Stimulated activated CD8-positive, alpha-beta memory T cell treated with anti-CD3 and anti-CD28 coated beads, Interleukin-15, amount 100 ng/mL, for 48 hours (primary cell): ENCODE measurements at places on chromosomes 12 and 14.

DNA sequence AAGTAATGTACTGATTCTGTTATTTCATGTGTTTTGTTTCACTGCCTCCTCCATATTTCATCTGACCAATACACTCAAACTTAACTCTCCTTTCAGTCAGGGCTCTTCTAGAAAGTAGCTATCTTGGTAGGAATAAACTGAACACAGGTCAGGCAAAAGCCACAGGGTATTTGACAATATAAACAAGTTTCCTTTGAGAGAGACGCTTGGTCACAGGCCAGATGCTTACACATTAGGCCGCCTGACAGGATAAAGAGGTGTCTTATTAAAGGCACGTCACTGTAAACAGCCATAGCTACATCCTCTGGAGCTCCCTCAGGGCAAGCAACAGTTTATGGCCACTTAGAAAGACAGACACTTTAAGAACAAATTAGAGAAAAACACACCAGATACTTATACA is 607.5 kb downstream of the SLC6A15 start:
- no peak for DNase-seq

GRCh38 chr12:93502802-93503623 is 35.7 kb downstream of the MRPL42 start:
- DNase-seq, result no peak

GRCh38 chr14:40218282-40218941 is 786.2 kb upstream of the FBXO33 start:
- DNase-seq, result no peak

DNA sequence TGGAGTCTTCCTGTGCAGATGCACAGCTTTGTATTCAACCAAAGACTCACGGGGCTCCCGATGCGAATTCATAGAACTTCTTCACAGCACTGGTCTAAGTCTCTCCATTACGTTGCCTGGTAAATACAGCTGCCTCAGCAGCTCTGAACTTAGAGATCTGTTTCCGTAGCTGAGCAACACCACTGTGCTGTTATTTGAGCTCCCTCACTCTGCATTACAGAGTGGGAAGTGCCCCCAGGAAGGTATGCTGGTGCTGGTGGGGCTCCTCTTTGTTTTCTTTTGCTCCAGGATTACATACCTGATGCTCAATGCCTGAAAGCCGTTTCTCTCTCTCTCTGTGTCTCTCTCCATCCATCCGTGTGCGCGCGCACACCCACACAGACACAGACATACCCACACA is 227.5 kb upstream of the RMST start:
- no peak for DNase-seq

DNA sequence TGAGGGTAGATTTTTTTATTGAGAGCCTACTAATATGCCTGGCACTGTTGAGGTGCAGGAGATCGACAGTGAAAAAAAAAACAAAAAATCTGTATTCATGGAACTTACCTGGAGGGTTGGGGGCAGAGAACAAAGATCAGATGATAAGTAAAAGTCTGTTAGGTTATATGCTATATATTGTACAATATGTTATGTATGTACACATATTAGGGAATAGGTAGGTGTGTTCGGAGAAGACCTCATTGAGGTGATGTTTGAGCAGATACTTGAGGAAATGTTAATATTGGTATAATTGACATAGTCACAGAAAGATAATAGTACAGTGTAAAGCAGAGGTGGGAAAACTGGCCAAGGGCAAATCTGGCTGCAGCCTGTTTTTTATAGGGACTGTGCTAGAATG is 5.6 kb downstream of the ARF6 start:
- DNase-seq, result no peak

GRCh38 chr12:98260276-98260675 is 255.1 kb upstream of the TMPO start:
- no peak for DNase-seq

GRCh38 chr14:95920769-95921438 is 44.3 kb downstream of the TUNAR start:
- DNase-seq, result no peak

DNA sequence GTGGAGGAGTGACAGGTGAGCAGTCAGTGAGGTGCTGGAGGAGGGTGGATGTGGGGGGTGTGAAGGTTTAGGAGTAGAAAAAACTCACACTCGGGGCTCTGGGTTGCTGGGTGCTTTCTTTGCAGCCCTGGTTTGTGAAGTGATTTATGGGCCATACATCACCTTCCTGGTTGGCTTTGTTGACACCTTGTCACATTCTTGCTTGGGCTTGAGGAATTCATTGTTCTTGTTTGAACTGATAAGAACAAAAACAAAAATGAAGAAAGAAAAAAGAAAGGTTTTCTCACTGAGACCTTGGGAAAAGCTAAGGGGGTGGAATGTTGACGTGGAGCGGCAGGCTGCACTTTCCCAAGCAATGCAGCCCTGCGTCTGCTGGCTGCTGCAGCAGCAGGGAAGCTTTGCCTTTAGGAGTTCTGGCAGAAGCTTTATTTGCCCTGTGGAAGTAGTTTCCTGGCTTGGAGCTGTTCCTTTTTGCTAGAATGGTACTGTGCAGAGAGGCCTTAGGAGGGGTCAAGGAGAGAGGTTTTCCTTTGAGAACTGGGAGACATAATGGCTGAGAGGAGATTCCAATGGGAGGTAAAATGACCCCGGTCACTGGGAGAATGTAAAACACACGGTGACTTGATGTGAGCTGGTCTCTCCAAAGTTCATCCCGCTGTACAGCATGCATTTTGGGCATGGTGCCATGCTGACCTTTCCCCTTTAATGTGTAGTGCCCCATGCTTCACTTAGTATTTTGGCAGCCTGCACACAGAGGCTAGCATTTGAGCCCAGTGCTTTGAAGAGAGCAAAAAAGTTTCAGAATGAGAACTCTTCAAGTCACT is 52.8 kb downstream of the HMGA2 start:
- no peak for DNase-seq

GRCh38 chr12:105805730-105806399 is 332.9 kb downstream of the NUAK1 start:
- DNase-seq, result no peak

- peak; percentile 39 for DNase-seq
Observed at GRCh38 chr14:20857630-20858261, 33.4 kb upstream of the RNASE3 start.

DNA sequence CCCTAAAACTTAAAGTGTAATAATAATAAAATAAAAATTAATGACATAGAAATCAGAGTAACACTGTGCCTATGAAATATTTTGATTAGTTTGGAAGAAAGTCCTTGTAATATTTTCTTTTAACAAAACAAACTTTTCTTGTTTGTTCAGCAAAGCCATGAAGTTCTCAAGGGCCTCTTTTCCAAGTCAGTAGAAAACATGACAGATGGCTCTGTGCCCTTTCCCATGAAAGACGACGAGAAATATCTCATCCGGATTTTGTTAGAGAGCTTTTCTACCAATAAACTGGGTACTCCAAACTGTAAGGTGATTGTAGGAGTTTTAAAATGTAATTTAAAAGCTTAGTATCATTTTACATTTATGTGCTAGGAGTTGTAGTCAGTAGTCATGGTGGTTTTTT is 54.5 kb upstream of the ASPG start:
- no peak for DNase-seq

- no peak for DNase-seq
Observed at GRCh38 chr14:64095620-64096019, 198.6 kb downstream of the ESR2 start.

- DNase-seq, result no peak
Observed at GRCh38 chr12:82652071-82652470, 34.6 kb upstream of the TMTC2 start.

DNA sequence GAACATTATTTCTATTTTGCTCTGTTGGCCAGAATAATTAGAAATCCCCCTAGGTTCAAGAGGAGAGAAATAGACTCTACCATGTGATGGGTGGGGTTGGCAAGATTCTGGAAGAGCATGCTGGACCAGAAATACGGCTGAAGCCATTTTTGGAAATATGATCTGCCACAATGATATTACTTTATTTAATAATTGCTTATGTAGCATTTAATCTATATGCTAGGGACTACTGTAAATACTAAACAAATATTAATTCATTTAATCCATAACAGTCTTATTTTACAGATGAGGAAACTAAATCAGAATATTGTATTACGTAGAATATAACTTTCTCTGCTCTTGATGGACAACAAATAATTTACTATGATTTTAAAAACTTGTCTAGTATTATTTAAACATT is 193.7 kb downstream of the RAD51B start:
- no peak for DNase-seq

DNA sequence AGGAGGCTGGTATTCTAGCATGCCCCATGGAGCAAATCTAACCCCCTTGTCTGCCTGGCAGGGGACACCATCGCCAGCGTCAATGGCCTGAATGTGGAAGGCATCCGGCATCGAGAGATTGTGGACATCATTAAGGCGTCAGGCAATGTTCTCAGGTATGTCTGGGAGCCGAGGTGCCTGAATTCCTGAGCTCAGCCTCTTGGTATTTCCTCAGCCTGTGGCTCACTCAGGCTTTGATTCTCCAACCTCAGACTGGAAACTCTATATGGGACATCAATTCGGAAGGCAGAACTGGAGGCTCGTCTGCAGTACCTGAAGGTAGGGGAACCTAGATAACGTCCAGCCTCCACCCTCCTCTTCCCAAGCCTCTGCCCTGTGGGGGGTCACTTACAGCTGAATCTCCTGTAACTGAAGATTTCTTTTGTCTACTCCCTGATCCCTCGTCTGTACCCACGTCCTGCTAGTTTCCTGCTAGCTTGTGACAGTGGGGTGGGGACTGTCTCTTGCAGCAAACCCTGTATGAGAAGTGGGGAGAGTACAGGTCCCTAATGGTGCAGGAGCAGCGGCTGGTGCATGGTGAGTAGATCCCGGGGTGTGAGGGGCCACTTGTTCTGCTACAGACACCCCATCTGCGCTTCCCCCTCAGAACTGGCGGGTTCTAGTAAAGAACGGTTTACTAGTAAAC is 7.0 kb downstream of the TAMALIN start:
- no peak for DNase-seq

DNA sequence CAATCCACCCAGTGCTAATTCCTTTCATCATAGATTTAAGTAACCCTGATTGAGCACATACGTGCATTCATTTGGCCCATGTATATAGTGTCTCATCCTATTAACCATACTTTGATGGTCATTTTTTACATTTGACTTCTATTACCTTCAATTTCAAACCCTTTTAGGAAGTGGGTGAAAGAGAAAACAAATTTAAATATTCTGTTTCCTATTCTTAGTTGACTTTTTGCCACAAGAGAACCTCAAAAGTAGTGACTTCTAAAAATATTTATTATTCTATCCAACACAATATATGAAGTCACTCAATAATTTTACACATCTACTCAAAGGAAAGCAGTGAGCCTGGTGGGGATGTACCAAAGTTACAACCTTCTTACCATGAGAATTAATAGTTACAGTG is 164.9 kb downstream of the CEP128 start:
- no peak for DNase-seq

- DNase-seq, result no peak
Observed at GRCh38 chr14:104171895-104172294, 33.5 kb downstream of the KIF26A start.

GRCh38 chr14:68222154-68222553 is 402.6 kb downstream of the RAD51B start:
- no peak for DNase-seq

DNA sequence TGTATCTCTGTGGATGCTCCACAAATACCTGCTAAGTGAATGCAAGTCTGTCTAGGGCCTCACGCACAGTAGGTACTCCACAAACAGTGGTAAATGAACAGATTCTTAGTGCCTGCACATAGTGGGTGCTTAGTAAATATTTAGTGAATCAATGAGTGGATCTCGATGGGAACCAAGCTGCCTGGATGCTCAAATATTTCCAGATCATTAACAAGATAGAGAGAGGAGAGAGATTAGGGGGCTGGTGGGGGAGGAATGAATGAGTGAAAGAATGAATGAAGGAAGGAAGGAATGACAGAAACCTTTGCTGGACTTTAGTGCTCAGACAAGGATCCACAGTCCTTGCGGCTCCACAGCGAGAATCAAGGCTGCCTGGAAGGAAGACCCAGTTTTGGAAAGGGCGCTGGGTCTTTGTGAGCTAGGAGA is 118.2 kb downstream of the SCARB1 start:
- DNase-seq, result no peak

DNA sequence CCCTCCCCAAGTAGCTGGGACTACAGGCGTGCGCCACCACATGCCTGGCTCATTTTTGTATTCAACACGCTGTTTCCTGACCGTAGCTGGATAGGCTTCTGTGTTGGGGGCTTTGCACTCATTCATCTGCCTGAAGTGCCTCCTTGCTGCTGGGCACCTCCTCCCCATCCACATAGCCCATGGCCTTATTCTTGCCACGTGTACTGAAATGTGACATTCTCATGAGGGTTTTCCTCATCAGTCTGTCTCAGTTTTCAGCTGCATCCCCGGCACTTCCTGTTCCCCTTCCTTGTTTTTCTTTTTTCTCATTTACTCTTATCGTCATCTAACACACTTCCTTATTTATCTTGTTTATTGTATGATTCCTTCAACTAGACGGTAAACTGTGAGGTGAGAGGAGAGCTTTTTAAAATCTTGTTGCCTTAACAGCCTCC is 36.6 kb downstream of the RCOR1 start:
- no peak for DNase-seq

GRCh38 chr12:58819345-58819744 is 101.0 kb downstream of the LRIG3 start:
- DNase-seq, result no peak

GRCh38 chr14:64760146-64760755 is 56.0 kb downstream of the PLEKHG3 start:
- no peak for DNase-seq

- no peak for DNase-seq
Observed at GRCh38 chr12:5437182-5437583, 5.3 kb downstream of the NTF3 start.

GRCh38 chr12:53427905-53428594 is 4.4 kb downstream of the AMHR2 start:
- peak; percentile 36 for DNase-seq

GRCh38 chr14:52563120-52563519 is 10.5 kb downstream of the GPR137C start:
- no peak for DNase-seq

GRCh38 chr12:2415568-2415944 is 362.8 kb downstream of the CACNA1C start:
- DNase-seq, result no peak

GRCh38 chr14:20328705-20329104 is 4.4 kb downstream of the CCNB1IP1 start:
- no peak for DNase-seq

DNA sequence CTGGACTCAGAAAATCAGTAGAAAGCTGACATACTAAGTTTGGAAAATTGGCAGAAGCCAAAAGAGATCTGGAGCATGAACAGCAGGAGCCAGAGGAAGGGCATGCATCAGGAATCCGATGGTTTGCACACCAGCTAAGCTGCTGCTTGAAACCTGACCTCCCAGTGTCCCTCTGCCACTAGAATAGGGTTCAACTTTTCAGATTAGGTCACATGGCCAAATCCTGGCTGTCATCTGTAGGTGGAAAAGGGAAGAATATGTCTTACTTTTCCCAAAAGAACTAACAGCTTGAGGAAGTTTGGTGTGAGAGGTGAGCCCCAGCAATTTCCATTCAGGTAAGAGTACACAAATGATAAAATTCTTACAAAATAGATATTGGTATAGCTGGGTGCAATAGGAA is 732.6 kb downstream of the RERGL start:
- DNase-seq, result no peak

- no peak for DNase-seq
Observed at GRCh38 chr14:52878469-52878868, 72.4 kb downstream of the FERMT2 start.
